Activated naive CD4-positive, alpha-beta T cell treated with anti-CD3 and anti-CD28 coated beads for 36 hours (primary cell): ENCODE measurements at places on chromosomes 5 and 9. TPM values are rescaled to one million over a fixed set of nuclear protein-coding genes. Genes with fewer than 3 reads are reported as not detected.

DNA sequence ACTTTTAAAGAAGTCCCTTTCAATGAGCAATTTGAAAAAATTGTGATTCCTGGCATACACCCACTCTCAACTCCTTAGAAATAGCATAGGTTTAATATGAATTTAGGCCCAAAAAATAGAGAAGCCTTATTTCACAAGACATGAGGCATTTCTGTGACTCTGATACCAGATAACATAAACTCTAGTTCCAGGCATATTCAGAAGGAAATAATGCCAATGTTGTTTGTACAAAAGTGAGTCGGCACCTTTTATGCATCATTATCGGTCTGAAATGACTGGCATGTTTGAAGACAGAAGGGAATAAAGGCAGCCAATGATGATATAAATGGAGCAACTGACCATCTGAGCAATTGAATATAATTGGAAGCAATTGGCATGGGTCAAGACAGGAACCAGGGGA is 19.4 kb upstream of the RECK start:
- no peak for DNase-seq
- H3K27ac ChIP-seq = no peak overlapping the region
- H3K4me3 ChIP-seq = no peak overlapping the region
- no peaks in the 10 kb centered on the region for H3K27me3 ChIP-seq

- no peak overlapping the region for H3K4me3 ChIP-seq
- H3K27ac ChIP-seq = no peak overlapping the region
- H3K36me3 ChIP-seq = no peaks in the 10 kb centered on the region
- H3K27me3 ChIP-seq = peaks cover 74% of the 10 kb centered on the region
Measured at GRCh38 chr9:124022201-124023121, 10.9 kb downstream of the LHX2 start.

DNA sequence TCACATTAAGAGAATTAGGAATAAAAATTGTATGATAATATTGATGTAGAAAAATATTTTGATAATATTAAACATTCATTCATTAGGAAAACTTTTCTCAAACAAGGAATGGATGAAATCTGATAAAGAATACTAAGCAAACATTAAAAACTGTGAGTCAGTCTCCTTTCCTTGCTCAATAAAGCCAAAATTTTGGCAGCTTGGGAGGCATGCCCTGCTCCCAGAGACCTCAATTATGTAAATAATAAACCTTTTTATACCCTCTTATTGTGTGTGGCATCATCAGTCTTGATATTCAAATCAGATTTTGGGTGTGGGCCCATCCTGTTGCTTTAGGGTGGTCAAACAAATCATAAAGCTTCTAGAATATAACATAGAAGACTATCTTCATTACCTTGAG is 36.6 kb upstream of the CCL21 start:
- H3K4me3 ChIP-seq = no peak overlapping the region
- H3K4me1 ChIP-seq = peaks cover 2% of the 10 kb centered on the region
- no peaks in the 10 kb centered on the region for H3K36me3 ChIP-seq
- no peak for DNase-seq
- no peak overlapping the region for H3K27ac ChIP-seq

Gene PCDHB11
- total RNA-seq = not detected

DNA sequence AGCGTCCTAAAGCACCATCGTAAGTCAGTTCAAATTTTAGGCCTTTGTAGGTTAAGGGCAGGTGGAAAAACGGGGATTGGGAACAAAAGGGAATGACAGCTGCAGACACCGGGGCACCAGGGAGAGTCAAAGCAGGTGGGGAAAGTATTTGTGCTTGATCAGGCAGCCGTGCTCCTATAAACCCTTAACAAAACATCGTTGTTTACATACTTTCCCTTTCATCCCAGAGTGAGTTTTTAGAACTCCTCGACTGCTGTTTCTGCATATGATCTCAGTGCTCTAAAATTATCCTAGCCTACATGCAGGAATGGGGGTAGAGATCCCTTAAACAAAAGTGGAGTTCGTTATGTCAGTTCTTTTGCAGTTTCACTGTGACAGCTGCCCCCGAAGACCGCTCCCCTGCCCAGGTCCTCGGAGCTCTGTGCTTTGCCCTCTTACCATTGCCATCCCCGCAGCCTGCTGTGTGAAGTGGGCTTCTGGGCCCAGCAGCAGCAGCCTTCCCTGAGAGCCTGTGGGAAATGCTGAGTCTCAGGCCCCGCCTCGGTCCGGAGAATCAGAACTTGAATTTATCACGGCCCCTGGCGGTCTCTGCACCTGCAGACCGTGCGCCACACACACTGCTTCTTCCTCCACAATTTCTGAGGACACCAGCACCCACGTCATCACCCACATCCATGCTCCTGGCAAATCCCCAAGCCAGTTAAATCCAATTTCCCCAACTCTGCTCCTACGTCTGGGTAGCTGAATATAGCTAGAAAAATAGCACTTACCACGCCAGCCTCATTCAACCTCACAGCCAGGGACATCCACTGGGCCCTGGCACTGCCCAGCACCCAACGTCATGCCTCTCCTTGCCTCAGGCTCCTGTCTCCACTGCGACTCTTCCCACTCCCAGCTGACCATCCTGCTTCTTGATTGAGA is 86.8 kb downstream of the NSUN2 start:
- H3K4me3 ChIP-seq = no peak overlapping the region
- H3K36me3 ChIP-seq = no peaks in the 10 kb centered on the region
- H3K27me3 ChIP-seq = peaks cover 7% of the 10 kb centered on the region
- DNase-seq = no peak

DNA sequence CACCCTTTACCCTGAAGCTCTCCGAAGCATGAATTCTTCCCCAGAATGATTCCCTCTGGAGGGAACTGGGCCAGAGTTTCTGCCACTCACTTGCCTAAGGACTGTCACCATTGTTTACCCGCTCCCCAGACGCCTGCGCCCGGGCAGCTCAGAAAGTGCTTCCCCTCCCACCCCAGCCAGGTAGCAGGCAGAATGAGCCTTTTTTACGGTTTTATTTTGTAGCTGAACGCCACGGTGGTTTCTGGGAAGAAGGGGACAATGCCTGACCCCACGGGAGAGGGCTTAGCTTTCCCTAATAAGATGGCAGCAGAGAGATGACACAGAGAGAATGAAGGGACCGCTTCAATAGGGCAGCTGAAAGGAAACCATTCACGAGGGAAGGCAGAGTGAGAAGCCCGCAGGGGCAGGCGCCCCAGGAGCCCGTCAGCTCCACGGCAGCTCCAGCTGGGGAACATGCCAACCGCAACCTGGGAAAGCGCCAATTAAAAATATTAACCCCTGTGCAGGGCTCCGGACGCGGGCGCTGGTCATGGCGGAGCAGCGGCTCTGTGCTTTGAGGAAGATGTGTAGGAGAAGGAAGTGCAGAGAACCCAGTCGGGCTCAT is 20.4 kb upstream of the NTNG2 start:
- H3K27me3 ChIP-seq = peaks cover 55% of the 10 kb centered on the region
- no peak for DNase-seq
- peaks cover 12% of the 10 kb centered on the region for H3K4me1 ChIP-seq
- H3K27ac ChIP-seq = no peak overlapping the region

Gene HINT2
- total RNA-seq = 61.0 TPM

- H3K36me3 ChIP-seq = no peaks in the 10 kb centered on the region
- no peaks in the 10 kb centered on the region for H3K4me1 ChIP-seq
- H3K4me3 ChIP-seq = no peak overlapping the region
- no peak for DNase-seq
- H3K27ac ChIP-seq = no peak overlapping the region
Measured at GRCh38 chr9:29806937-29807618, 2233.8 kb upstream of the C9orf72 start.

DNA sequence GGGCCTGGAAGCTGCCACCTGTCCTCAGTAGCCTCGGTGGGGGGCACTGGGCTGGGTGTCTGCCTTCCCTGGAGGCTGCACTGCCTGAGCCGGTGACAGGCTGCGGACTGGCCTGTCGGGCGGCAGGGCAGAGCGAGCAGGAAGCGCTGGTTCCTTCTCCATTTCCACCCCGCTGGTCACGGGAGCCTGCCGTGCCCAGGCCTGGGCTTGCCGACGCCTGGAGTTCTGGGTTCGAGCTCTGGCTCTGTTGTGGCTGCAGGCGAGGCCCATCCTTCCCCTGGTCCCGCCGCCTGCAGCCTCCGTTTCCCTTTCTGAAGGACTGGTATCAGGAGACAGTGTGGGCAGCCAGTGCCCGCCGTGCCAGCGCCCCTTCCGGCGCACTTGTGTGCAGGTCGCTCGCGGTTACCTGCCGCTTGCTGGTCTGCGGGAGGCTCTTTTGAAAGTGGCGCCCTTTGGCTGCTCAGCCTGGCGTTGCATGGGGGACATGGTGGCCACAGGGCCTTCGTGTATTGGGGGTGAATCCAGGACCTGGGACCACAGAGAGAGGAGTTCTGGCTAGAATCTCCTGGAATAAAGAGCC is 34.0 kb downstream of the RXRA start:
- H3K4me3 ChIP-seq = no peak overlapping the region
- H3K27me3 ChIP-seq = no peaks in the 10 kb centered on the region
- no peaks in the 10 kb centered on the region for H3K36me3 ChIP-seq
- H3K27ac ChIP-seq = no peak overlapping the region
- no peak for DNase-seq

GRCh38 chr9:127866535-127866934 is 10.9 kb downstream of the AK1 start:
- H3K4me3 ChIP-seq = no peak overlapping the region
- no peaks in the 10 kb centered on the region for H3K27me3 ChIP-seq
- no peak for DNase-seq
- no peaks in the 10 kb centered on the region for H3K36me3 ChIP-seq

GRCh38 chr5:53557386-53557785 is 3.1 kb upstream of the NDUFS4 start:
- no peaks in the 10 kb centered on the region for H3K36me3 ChIP-seq
- H3K27me3 ChIP-seq = peaks cover 30% of the 10 kb centered on the region
- H3K27ac ChIP-seq = no peak overlapping the region
- H3K4me1 ChIP-seq = peaks cover 8% of the 10 kb centered on the region
- no peak for DNase-seq

DNA sequence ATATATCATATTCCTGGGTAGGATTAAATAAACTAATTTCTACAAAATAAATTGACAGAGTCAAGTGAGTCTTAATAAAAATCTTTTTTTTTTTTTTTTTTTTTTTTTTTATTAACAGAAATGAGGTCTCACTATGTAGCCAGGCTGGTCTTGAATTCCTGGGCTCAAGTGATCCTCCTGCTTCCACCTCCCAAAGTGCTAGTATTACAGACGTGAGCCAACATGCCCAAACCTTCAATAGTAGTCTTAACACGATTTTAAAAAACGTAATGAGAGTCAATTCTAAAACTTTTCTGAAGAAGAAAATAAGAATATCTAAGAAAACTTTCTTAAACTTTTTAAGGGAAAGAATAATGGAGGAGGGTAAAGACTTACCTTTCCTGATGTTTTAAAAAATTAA is 84.2 kb downstream of the YIPF5 start:
- peaks cover 2% of the 10 kb centered on the region for H3K4me1 ChIP-seq
- H3K27me3 ChIP-seq = no peaks in the 10 kb centered on the region
- no peaks in the 10 kb centered on the region for H3K36me3 ChIP-seq

DNA sequence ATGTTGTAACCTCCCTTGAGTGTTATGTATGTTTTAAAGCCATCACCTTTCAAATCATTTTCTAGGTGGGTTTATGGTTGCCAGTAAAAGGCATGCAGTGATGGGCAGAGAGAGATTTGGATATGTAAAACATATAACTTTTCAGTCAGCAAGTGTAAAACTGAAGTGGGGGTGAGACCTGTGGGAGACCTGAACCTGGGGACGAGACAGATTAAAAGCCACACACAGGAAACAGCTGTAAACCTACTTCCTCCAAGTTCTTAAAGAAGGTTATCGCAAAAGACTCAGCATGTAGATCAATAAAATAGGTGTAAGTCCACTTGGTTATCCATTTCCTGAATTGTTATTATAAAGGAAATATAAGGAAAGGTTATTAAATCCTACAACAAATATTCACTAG is 76.6 kb downstream of the YIPF5 start:
- no peaks in the 10 kb centered on the region for H3K36me3 ChIP-seq
- no peak overlapping the region for H3K27ac ChIP-seq
- H3K4me1 ChIP-seq = peaks cover 6% of the 10 kb centered on the region
- H3K27me3 ChIP-seq = no peaks in the 10 kb centered on the region
- no peak for DNase-seq

Gene ANKRD18A
- 8.1 TPM for total RNA-seq

DNA sequence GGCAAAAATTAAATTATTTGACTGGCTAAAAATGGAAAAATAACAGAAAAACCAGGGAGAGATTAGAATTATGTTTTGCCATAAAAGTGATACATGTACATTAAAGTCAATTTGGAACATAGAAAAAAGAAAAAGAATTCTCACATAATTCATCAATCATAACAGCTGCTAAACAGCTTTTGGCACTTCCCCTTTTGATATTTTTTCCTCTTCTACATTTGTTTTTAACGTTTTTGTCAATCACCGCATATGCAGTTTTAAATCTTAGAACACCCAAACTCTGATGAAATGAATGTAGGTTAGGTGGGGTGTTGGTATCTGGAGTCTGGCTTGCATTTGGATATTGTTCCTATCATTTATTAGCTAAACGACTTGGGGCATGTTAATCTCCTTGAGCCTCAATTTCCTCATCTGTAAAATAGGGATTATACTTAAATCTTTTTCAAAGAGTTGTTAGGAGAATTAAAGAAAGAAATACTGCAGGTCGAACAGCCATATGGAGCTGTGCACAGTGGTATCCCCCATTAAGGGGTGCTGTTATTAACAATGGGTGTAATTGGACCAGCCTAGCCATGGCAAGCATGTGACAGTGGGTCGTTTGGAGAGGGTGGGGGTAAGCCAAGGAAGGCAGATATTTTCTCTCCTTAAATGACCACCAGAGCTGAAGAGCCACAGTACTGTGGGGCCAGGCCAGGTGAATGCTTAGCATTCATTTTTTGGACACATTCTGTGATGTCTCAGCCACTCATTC is 22.6 kb downstream of the NPR3 start:
- no peak overlapping the region for H3K4me3 ChIP-seq
- no peak for DNase-seq
- no peak overlapping the region for H3K27ac ChIP-seq
- H3K36me3 ChIP-seq = no peaks in the 10 kb centered on the region

DNA sequence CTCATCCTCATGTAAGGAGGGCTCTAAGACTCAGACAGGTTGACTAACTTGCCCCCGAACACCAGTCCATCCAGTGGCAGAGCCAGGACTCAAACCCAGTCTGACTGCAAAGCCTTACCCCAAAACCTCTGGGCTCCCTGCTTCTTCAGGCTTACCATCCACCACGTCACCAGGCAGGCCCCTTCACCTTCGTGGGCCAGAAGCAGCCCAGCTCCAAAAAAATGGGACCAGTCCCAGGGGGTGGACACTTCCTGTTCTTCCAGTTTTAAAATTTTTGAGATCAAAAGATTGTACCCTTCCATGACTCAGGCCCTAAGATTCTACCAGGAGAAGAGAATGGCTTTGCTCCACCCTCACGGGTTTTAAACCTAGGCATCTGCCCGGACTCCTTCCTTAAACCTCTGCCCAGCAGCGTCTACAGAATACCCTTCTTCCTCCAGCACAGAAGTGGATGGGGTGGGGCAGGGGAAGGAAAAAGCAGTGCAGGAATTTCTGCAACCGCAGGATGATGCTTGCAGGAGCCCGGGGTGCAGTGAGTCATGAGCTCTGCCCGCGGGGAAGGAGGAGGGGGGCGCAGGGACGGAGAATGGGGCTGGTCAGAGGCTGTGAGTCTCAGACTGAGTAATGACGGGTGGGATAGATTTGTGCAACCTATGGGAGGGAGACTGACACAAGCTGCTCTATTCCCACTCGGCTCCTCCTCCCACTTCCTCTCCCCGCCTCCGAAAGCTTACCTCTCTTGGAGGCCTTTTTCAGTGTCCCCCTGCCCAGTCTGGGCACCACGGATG is 50.4 kb upstream of the STXBP1 start:
- peak overlapping the region; percentile 11 for H3K27ac ChIP-seq
- DNase-seq = no peak
- H3K27me3 ChIP-seq = no peaks in the 10 kb centered on the region
- peaks cover 32% of the 10 kb centered on the region for H3K4me1 ChIP-seq

GRCh38 chr9:126705767-126706697 is 92.3 kb downstream of the LMX1B start:
- H3K36me3 ChIP-seq = no peaks in the 10 kb centered on the region
- H3K4me1 ChIP-seq = peaks cover 14% of the 10 kb centered on the region
- DNase-seq = peak; percentile 88
- H3K27me3 ChIP-seq = peaks cover 17% of the 10 kb centered on the region

Gene SLC24A2
- total RNA-seq = not detected
